Hematopoietic multipotent progenitor cell treated with erythropoietin and hydrocortisone succinate and interleukin-3 and kit ligand, for 15 days (in vitro differentiated cells): ENCODE measurements at places on chromosomes 1 and 21.

- DNase-seq: no peak
Observed at GRCh38 chr1:219498666-219499065, 114.2 kb downstream of the ZC3H11B start.

- DNase-seq: no peak
Observed at GRCh38 chr1:175470078-175470477, 273.3 kb downstream of the TNR start.

DNA sequence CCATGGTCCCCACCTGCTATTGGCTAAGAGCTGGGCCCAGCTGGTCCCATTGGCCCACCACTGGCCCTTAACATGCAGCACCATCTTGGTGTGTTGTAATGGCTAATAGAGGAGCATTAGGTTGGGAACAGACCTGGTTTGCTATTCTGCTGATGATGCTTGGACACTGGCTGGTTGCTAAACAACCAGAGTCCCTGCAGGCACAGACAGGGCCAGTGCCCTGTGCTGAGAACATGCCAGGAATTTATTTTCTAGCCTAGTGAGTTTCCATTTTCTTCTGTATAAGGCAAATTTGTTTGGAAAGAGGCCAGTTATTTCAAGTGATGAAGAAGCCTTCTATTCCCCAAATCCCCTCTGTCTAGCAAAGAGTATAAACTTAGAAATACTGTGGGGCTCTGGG lies 42.9 kb upstream of the TDRD10 start:
- DNase-seq: no peak

GRCh38 chr1:46724991-46725735 lies 6.2 kb upstream of the EFCAB14 start:
- peak; percentile 79 for DNase-seq

GRCh38 chr1:63124666-63125191 lies 197.6 kb upstream of the FOXD3 start:
- DNase-seq: no peak

- DNase-seq: peak; percentile 96
Observed at GRCh38 chr1:30768830-30769718, 11.5 kb upstream of the LAPTM5 start.

- no peak for DNase-seq
Observed at GRCh38 chr21:31564439-31564838, 95.1 kb upstream of the SOD1 start.

GRCh38 chr1:201469645-201470074 lies 672 bp upstream of the PHLDA3 start:
- no peak for DNase-seq

DNA sequence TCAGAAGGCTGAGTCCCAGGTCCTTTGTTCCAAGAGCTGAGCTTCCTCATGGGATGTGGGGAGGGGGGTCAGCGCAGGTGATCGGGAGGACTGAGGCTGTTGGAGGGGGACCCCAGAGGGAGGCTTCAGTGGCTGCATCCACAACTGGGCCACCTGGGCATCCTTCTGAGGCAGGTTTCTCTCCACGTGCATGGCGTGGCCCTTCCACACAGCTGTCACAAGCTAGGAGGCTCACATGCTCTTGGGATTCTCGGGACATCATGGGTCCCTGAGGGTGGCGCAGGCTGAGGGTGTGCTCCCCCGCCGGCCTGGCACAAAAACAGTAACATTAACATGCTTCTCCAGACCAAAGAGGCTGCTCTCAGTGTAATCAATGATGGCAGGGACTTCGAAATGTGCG lies 229.6 kb upstream of the AJAP1 start:
- DNase-seq: no peak

- DNase-seq: no peak
Observed at GRCh38 chr1:33784876-33785275, 79.0 kb upstream of the HMGB4 start.

DNA sequence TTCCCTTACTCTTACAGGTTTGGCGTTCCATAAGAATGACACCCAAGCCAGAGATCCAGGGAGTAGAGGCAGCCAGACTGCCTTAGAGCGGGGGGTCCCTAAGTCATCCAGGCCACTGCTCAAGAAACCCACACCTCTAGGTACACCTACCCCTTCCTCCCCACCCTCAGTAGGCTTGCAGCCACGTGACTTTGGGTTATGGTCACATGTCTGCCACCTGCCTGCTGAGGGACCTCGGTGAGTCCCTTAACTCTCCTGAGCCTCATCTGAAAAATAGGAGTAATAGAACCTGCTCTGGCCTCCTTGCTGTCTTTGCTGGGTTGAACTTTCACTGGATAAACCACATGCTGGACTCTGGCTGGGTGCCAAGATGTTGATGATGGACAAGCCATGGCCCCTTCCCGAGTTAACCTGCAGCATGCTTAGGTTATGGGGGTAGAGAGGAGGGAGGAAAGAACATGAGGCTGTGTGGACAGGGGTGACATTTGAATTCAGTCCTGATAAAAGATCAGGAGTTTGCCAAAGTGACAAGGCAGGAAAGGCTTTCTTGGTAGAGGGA lies 4.5 kb downstream of the RPS6KA1 start:
- no peak for DNase-seq

GRCh38 chr1:116097626-116098025 lies 13.6 kb upstream of the MAB21L3 start:
- no peak for DNase-seq

DNA sequence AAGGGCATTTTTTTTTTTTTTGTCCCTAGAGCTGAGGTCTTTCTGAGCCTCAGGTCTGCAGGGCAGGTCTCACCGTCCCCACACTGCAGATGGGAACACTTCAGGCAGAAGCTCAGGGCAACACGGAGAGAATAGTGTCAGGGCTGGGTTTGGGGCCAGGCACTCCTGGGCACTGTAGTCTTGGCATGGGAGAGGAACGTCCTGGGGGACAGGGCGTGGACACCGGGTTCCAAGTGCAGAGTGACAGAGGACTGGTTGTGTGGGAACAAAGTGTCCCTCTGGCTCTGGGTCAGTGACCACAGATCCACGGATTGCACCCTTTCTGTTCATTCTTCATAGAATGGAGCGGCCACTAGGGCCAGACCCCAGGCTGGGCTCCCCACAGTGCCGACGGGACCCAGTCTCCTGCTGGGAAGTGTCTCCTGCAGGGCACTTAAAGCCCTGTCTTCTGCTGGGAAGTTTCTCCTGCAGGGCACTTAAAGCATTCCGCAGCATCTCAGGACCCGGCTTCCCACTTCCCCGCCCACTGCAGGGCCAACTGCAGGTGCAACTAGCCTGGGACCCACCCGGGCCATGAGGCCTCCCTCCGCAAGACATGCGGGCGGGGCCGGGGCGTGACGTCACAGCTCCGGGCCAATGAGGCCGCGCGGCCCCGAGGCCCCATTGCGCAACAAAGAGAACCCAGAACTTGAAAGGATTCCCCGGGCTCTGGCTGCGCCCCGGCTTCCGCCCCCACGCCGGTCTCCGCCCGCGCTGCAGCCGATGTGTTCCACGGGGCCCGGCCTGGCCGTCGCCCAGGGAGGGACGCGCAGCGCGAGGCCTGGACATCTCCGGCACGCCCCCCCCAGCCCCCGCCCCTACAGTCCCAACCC lies 1.2 kb downstream of the GPR153 start:
- DNase-seq: peak; percentile 50

GRCh38 chr1:161940866-161941591 lies 82.6 kb downstream of the OLFML2B start:
- peak; percentile 32 for DNase-seq

DNA sequence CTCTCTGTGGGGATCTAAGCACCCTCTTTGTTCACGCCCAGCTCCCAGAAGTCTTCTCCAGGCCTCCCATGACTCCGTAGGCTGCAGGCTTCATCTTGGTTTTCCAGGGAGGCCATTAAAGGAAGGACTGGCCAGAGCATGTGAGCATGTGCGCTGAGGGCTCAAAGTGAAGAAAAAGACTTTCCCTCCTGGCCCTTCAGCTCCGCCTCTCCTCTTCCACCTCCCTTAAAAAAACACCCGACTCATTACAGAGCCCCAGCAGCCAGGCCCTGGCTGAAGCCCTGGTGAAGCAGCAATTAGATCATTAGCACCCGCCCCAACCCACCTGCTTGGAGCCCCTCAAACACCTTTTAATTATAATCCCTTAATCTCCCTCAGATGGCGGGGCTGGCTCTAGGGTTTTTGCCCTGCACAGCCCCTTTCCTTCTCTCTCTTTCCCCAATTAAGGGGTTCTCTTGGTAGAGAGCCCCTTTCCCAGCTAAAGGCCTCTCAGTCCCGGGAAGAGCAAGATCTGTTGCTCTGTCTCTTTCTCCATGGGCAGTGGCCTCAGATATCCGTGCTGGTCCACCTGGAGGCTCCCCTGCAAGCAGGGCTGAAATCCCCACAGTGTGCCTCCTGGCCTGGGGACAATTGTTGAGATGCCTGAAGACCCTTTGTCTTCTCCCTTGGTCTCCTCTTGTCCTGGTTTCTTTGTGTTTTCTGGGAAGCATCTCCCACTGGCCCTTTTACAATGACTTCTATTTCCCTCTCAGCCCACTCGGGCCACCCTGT lies 30.5 kb downstream of the RHBG start:
- DNase-seq: no peak

DNA sequence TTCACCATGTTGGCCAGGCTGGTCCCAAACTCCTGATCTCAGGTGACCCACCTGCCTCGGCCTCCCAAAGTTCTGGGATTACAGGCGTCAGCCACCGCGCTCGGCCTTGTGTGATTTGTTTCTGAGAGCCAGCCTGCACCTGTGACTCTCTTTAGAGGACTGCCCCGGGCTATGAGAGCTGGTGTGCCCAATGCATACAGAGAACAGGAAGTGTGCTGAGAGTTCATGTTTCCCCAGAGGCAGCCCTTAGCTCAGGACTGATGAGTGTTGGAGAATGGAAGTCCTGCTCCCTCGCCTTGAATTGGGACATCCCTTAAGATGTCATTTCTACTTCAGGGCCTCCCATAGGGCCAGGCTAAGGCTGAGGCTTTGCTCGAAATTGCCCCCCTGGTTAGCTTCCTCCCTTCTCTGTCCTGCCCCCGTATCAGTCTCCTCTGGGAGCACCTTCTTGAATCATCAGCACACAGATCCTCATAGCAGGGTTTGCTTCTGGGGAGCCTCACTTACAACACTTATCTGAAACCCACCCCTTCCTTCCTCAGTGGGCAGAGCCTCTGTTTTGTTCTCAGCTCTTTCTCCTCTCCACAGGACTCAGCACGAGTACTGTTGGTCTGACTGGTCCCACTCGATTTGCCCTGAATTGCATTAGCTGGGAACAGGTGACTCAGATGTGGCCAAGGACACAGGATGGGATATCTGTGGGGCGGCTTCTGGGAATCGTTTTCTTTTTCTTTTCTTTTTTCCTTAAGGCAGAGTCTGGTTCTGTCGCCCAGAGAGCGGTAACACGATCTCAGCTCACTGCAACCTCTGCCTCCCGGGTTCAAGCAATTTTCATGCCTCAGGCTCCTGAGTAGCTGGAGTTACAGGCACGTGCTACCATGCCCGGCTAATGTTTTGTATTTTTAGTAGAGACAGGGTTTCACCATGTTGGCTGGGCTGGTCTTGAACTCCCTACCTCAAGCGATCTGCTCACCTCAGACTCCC lies 80.1 kb downstream of the UBIAD1 start:
- no peak for DNase-seq

GRCh38 chr21:26743524-26743923 lies 101.7 kb downstream of the ADAMTS1 start:
- DNase-seq: no peak

DNA sequence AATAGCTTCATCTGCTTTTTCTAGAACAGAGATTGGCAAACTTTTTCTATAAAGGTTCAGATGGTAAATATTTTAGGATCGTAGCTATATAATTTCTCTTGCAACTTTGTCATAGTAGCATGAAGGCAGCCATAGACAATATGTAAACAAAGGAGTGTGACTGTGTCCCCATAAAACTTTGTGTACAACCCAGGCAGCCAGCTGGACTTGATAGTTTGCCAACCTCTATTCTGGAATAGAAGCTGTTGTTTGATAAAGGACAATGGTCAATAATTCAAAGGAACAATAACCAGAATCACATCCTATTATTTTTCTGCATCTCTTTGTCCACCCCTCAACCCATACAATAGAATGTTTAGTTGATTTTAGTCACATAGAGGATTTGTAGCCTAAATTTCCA lies 286.7 kb downstream of the LMX1A start:
- no peak for DNase-seq

DNA sequence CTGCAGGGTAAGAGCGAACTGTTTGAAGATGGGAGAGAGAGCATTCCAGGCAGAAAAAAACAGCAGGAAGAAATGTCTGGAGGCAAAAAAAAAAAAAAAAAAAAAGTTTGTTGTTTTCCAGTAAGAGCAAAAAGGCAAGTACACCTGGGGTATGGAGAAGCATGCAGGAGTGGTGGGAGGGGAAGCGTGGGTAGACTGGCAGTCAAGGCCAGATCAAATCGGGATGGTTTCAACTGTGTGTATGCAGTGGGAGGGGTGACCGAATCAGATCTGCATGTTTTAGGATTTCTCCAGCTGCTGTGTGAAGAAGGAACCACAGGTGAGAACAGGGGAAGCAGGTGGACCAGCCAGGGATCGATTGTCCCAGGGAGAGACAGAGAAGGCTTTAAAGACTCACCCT lies 34.7 kb downstream of the CSMD2 start:
- no peak for DNase-seq

DNA sequence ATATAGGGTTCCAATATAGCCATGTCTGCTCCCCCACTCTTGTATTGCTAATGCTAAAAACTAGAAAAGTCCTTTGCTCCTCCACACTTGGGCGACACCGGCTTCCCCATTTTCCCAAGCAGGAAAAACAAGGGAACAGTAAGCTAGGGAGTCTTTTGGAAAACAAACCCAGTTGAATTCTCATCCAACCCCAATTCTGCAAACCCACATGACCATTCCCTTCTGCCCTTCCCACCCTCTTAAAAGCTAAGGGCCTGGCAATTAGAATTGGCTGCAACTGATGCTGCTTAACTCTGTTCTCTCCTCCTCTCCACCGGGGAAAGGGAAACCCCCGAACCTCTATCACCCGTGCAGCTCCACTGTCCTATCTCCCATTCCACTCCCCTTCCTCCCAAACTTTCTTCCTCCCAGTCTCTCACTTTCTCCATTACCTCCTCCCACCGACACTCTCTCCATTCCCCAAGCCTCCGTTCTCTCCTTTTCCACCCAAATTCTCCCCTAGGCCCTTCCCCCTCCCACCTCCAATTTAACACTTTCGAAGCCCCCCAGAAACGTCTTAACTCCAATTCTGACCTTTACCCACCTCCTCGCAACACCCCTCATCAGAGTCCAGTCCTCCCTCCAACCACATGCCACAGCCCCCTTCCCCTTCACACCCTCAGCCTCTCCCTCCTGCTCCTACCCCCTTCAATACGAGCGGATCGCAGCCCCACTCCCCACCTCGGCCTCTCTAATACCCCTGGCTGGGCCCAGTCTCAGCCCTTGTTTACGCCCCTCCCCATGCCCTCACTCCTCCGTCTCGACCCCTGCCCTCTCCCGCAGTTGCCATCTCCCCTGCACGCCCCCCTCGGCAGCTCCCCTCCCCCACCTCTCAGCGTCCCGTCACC lies 701 bp downstream of the DEDD start:
- DNase-seq: peak; percentile 23

GRCh38 chr1:39269349-39269748 lies 64.9 kb downstream of the MACF1 start:
- no peak for DNase-seq

GRCh38 chr1:232384171-232384883 lies 245.6 kb downstream of the SIPA1L2 start:
- DNase-seq: no peak

- DNase-seq: peak; percentile 55
Observed at GRCh38 chr1:87325982-87326738, 2.5 kb upstream of the LMO4 start.
